ENCODE measurements at places on chromosomes 2 and 18. TPM values are rescaled to one million over a fixed set of nuclear protein-coding genes. Genes with fewer than 3 reads are reported as not detected.

SKA1 gene
- 22.1 TPM for total RNA-seq

CETN1 gene
- total RNA-seq = not detected

THAP4 gene
- 77.9 TPM for total RNA-seq

FBXO15 gene
- total RNA-seq = 1.9 TPM

GKN2 gene
- total RNA-seq = not detected

ST8SIA5 gene
- total RNA-seq = 0.15 TPM

ONECUT2 gene
- 0.59 TPM for total RNA-seq

NYAP2 gene
- not detected for total RNA-seq

SH3BP4 gene
- 133 TPM for total RNA-seq

SNRNP200 gene
- 231 TPM for total RNA-seq

GPC1 gene
- total RNA-seq = 88.7 TPM

SS18 gene
- total RNA-seq = 99.1 TPM

GPD2 gene
- 27.5 TPM for total RNA-seq

FHOD3 gene
- total RNA-seq = 22.7 TPM

CPS1 gene
- 5.1 TPM for total RNA-seq

INHBB gene
- total RNA-seq = 38.2 TPM

TMX3 gene
- total RNA-seq = 37.4 TPM

GNLY gene
- total RNA-seq = not detected

ERFE gene
- 10.3 TPM for total RNA-seq

GYPC gene
- 0.57 TPM for total RNA-seq

SLC23A3 gene
- total RNA-seq = 3.3 TPM

CXCR4 gene
- total RNA-seq = 1.1 TPM

SERPINB4 gene
- not detected for total RNA-seq

SERPINB13 gene
- not detected for total RNA-seq

TIA1 gene
- total RNA-seq = 113 TPM

CXXC1 gene
- total RNA-seq = 60.8 TPM

STARD6 gene
- total RNA-seq = not detected

SLC11A1 gene
- 0.31 TPM for total RNA-seq

PLA2R1 gene
- 5.7 TPM for total RNA-seq

SNED1 gene
- 11.0 TPM for total RNA-seq

GBX2 gene
- total RNA-seq = 10.2 TPM

CD207 gene
- total RNA-seq = not detected

CPLX4 gene
- not detected for total RNA-seq

MAPK4 gene
- total RNA-seq = not detected

TLX2 gene
- not detected for total RNA-seq

PSD4 gene
- 3.6 TPM for total RNA-seq

POLE4 gene
- 103 TPM for total RNA-seq

ANKRD39 gene
- total RNA-seq = 24.4 TPM
